ENCODE measurements at places on chromosomes 6 and 20.
A peak's percentile ranks its signal among the peaks of the same experiment; 100 is the strongest.

DNA sequence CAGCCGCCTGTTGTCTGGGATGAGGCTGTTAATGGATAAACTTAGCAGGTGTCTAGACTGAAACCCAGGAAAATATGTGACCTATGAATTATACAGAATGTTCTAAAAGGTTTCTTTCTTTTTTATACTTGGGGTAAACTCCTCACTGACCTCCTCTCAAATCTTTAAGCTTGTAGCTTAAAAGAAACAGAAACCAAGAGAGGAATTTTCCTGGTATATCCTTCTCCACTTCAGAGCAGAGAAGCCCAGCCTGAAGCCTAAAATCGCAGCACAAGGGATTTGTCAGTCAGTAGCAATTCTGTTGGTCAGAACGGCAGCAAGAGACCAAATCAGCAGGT is 99.4 kb upstream of the RIPOR2 start:
- no peak for DNase-seq

GRCh38 chr6:101458336-101458735 is 64.8 kb downstream of the GRIK2 start:
- no peak for DNase-seq

DNA sequence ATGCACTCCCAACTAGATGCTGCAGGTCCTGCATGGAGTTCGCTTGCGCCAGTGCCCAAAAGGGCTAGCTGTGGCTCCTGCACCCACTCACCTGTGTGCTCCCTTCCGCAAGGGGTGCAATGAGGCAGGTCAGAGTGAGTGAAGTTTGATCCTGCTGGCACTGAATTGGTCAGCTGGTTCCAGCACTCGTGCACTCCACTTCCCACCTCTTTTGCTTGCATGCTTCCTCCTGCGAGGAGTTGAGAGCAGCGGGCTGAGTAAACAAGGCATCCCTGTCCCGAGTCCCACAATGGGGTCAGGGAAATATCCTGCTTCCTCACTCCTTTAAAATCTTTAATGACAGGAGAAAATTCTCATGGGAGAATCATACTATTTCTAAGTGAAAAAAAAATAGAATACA is 86.2 kb downstream of the LCA5 start:
- DNase-seq: no peak

DNA sequence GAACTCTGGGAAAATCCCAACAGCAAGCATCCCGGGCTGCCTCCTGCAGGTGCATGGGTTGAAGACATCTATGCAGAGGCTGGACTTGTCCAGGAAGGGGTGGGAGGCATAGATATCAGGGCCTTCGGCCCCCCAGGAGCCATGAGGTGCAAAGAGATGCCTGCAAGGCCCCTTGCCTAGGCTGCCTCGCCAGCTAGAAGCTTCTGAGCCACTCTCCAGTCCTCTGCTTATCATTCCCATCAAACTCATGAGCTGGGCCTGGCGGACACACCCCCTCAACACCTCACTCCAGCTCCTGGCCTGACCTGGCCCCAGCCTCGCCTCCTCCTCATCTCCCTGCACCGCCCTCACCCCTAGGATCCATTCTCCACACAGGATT is 152.4 kb upstream of the PTPN1 start:
- no peak for DNase-seq

DNA sequence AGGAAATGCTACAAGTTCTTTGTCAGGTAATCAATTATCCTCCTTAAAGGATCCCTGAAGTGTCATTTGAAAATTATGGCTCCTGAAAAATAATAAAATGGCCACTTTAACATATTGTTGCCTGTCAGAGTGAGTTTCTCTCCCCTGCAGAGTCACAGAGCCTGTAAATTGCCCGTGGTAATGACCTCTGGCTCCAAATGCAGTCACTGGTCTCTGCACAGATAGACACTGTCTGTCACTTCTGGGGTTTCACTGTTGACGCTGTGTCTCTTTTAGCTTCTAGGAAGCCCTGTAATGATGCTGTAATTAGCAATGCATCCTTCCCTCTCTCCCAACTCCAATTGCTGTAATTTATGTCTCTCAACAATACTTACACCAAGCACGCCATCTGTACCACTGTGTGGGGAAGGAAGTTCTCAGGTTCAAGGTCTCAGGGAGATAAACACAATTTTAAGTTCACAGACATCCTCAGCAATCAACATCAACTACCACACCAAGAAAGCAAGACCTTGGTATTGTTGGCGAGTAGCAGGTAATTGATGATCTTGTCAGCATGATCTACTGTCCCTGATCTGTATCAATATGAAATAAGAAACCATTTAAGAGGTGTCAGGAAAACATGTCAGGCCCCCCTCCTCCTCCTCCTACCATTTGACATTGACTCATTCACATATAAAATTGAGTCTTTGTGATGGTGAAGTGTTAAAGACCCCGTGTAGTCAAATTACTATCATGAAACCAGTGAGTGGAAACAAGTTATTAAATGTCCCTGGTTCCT is 91.2 kb upstream of the SULF2 start:
- no peak for DNase-seq

DNA sequence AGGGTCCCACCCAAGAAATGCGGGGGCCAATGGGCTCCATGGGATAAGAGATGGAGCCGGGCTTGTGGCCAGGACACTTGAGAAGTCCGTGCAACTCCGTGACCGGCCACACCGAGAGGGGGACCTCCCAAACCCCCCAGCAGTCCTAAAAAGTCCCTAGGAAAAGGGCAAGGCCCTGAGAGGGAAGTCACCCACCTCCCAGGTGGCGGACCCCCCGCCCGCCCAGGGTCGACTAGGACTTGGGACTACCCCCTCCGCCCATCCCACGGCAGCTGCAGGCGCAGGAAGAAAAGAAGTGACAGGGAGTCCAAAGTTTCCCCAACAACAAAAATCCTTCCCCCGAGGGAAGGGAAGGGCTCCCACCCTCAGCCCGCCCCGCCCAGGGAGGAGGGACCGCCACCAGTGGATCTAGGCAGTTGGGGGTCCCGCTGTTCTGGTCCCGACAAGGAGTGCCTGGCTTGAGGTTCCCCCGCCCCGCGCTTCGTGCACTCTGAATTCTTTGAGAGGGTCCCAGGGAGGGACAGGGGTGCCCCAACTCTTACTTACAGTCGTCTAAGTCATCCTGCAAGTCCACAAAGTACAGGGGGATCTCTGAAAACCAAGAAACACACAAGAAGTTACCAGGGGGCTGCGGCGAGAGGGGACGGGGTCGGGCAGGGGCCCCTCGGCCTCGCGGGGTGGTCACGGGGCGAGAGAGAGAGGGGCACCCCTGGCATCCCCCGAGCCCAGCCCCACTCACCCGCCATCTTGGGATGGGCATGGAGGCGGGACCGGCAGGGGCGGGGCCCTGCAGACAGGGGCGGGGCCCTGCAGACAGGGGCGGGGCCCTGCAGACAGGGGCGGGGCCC is 611 bp upstream of the RAB22A start:
- DNase-seq: peak; percentile 47

GRCh38 chr6:153956808-153957207 is 82.2 kb upstream of the OPRM1 start:
- DNase-seq: no peak

- DNase-seq: no peak
Measured at GRCh38 chr20:57389695-57390603, 1.2 kb upstream of the RBM38 start.

DNA sequence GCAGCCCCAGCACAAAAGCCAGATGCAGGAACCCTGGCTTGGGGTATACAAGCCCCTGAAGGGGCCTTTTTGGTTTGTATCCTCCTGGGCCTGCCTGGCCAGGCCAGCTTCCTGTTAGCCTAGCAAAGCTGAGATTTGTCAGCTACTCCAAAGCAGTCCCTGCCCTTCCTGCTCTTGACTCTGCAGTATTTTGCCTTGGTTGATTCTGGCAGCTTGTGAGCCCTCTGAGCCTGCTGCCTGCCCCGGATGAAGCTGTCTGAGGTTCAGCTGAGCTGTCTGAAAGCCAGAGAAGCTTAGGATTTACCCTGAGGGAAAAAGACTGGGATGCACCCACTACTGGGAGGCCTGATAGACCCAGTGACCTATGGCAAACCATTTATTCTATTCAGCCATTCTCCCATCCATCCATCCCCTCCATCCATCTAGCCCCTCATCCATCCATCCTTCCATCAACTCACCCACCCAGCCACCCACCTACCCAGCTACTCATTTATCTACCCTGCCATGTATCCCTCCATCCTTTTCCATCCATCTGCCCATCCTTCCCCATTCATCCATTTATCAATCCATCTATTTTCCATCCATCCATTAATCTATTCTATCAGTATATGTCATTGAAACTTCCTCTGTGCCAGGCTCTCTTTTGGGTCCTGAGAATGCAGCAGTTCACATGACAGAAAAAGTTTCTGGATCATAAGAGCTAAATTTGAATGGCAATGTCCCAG is 307.5 kb downstream of the DHX35 start:
- DNase-seq: no peak

GRCh38 chr6:93124006-93124632 is 295.2 kb downstream of the EPHA7 start:
- DNase-seq: no peak

DNA sequence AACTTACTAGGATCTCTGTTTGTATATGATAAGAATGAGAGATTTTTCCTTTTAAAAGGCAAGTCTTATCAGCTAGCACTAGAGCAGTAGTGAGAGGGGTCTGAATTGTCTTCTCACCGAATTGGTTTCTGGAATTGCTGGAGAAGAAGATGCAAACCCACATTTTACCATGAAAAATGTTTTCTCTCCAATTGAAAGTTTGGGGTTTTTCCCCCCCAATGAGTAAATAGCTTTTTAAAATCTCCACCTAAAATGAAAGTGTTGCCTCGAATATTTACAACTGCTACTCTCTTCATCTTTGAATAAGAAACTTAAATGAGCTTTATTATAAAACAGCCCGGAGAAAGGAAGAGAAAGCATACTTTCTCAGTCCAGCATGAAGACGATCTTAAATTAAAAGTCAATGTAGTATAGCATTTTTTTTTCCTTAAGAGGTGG is 1.8 kb downstream of the TCF21 start:
- DNase-seq: no peak

- peak; percentile 58 for DNase-seq
Measured at GRCh38 chr6:113858480-113859348, 1.6 kb downstream of the MARCKS start.

- no peak for DNase-seq
Measured at GRCh38 chr20:24735263-24735662, 213.8 kb upstream of the CST7 start.

DNA sequence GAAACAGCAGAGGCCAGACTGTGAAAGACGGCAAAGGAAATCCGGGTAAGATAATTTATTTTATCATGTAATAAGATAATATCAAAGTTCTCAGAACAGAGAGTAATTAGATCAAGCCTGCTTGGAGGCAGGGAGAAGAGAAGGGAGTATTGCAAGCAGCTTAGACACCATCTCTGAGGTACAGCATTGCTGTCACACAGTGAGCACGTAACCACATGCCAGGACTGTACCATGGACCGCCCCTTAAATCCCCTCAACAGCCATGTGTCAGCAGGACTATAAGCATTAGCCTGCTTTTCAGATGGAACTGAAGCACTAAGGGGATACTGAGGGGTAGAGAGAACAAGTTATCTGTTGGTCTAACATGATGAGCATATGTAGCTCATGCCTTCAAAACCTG is 141.5 kb downstream of the C6orf118 start:
- no peak for DNase-seq

DNA sequence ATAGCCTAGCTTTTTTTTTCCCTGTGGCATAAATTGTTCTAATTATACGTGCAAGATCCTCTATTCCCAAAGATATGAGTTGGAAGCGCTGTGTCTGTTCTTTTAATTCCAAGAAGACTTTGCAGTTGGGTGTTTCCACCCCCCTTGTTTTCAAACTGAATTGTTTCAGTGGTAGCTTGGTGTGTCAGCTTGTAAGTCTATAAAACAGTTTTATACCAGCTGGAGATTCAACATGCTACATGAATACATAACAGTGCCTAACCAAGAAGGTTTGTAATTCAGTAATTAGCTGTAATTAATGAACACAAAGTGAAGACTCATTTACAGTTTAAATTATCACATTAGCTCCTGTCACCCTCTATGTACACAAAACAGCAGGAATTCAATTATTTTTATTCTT is 154.0 kb downstream of the ZNF217 start:
- DNase-seq: no peak

DNA sequence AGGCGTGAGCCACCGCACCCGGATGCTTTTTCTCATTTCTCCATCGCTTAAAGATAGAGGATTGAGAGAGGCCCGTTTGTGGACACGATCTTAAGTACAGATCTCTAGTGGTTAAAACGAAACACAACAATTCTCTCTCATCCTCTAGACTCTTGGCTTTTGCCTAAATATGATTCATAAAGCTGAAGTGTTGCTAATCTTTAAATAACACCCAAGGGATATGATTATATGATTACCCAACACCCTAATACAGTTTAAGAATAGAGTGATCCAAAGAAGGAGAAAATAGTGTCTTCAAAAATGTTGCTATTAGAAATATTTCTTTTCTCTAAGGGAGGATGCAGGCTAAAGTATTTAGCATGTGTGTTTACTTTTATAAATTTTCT is 50.4 kb downstream of the MTHFD1L start:
- no peak for DNase-seq

GRCh38 chr20:36482044-36482473 is 59.3 kb upstream of the MYL9 start:
- DNase-seq: no peak

DNA sequence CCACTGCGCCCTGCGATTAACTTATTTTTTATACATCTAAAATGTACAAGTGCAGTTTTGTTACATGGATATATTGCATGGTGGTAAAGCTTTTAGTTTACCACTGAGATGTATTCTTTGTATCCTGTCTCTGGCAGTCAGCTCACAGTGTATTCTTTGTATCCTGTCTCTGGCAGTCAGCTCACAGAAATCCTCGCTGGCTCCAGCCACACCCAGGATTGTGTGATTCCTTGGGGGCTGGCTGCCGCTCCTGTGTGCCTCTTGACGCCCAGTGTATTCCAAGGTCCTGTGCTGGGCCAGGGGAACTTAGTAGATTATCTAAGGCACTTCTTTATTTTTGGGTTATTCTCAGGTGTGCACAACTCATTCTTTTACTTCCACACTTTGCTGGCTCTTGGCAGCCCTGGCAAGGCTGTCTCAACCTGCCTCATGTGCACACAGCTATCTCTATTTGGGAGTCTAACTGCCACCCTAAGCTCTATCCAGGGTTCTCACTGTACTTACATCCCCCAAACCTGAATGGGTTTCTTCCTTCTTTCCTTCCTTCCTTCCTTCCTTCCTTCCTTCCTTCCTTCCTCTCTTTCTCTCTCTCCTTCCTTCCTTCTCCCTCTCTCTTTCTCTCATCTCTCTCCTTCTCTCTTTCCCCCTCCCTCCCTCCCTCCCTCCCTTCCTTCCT is 12.4 kb upstream of the RNF24 start:
- DNase-seq: no peak

All from activated T-cell treated with anti-CD3 and anti-CD28 coated beads for 1 hour (primary cell).